ENCODE measurements at places on chromosomes 7 and 10. TPM values are rescaled to one million over a fixed set of nuclear protein-coding genes. Genes with fewer than 3 reads are reported as not detected.

BET1 gene
- 8.3 TPM for total RNA-seq

OR13A1 gene
- not detected for total RNA-seq

EGFR gene
- 56.7 TPM for total RNA-seq

AKR1C4 gene
- total RNA-seq, result not detected

MEPCE gene
- 27.2 TPM for total RNA-seq

- no peak overlapping the region for H3K27ac ChIP-seq
- H3K4me1 ChIP-seq, result peaks cover 8% of the 10 kb centered on the region
- no peak overlapping the region for H3K4me3 ChIP-seq
Observed at GRCh38 chr7:65975814-65976445, 6.1 kb downstream of the GUSB start.

DNA sequence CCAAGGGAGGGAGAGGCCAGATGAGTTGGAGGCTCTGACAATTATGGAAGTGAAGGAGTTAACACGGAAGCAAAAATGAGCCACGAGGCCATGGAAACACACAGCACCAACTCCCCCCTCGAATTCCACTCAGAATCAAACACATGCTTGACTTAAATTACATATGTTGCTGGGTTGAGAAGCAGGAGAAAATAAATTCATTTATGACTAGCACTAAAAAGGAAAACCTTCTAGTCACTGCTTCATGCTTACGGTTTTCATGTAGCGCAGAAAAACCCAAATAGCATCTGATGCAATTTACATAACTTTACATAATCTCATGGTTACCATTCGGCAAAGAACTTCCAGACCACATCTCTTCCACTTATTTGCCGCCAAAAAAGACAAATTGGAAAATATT, 51.5 kb downstream of the SFMBT2 start:
- H3K36me3 ChIP-seq, result no peaks in the 10 kb centered on the region
- H3K4me1 ChIP-seq, result no peaks in the 10 kb centered on the region
- no peak overlapping the region for H3K27ac ChIP-seq
- H3K4me3 ChIP-seq, result no peak overlapping the region

DNA sequence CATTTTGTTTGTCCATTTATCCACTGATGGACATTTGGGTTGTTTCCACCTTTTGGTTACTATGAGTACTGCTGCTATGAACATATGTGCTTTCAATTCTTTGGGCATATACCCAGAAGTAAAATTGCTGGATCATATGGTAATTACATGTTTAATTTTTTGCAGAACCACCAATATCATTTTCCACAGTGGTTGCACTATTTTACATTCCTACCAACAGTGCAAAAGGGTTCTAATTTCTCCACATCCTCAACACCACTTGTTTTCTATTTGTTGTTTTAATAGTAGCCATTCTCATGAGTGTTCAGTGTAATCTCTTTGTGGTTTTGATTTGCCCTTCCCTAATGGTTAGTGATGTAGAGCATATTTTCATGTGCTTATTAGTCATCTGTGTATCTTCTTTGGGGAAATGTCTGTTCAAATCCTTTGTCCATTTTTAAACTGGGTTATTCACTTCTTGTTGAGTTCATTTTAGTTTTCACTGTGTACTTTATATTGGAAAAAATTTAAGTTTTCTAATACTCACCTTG, 101.9 kb downstream of the HIBADH start:
- no peak overlapping the region for H3K4me3 ChIP-seq
- no peak for DNase-seq
- no peaks in the 10 kb centered on the region for H3K4me1 ChIP-seq
- H3K36me3 ChIP-seq, result no peaks in the 10 kb centered on the region
- no peak overlapping the region for H3K27ac ChIP-seq

DNA sequence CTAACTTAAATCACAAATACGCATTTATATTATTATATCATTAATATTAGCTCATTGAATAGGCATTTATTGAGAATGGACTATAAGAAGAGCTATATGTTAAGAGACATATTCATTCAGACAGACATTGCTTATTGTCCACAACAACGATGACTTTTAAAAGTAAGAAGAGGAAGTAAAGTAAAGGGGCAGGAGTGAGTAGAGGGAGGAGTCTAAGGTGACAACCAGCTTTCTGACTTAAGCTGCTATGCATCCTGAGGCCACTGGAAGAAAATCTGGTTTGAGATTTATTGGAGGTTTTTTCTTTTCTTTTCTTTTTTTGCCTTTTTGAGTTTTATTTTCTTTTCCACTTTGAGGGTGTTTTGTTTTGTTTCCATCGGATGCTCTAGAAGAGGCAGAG, 723.5 kb downstream of the GRM8 start:
- no peaks in the 10 kb centered on the region for H3K27me3 ChIP-seq
- H3K4me1 ChIP-seq, result no peaks in the 10 kb centered on the region
- H3K4me3 ChIP-seq, result no peak overlapping the region
- no peak for DNase-seq
- H3K27ac ChIP-seq, result no peak overlapping the region
- no peaks in the 10 kb centered on the region for H3K36me3 ChIP-seq

DNA sequence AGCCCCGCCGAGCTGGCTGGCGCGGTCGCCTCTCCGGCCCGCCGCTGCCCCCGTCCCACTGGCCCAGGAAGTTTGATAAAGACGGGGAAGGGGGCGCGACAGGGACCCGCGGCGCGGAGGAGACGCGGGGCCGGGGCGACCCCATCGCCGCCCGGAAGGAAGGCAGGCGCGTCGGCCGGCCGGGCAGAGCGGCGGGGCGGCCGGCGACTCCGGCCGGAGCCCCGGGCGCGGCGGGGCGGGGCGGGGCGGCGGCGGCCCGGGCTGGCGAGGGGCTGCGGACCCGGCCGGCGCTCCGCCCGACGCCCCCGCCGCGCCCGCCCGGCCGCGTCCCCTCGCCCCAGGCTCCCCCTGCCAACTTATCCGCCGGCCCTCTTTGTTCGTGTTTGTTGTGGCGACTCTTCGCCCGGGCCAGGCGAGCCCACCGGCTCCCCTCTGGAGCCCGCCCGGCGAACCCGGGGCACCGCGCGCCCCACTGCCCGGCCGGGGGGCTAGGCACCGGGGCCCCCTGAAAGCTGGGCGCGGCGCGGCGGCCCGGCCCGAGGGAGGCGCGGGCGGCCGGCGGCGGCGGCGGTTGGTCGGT, 571 bp downstream of the KDM7A start:
- no peaks in the 10 kb centered on the region for H3K27me3 ChIP-seq
- peak overlapping the region; percentile 98 for H3K4me3 ChIP-seq

DNA sequence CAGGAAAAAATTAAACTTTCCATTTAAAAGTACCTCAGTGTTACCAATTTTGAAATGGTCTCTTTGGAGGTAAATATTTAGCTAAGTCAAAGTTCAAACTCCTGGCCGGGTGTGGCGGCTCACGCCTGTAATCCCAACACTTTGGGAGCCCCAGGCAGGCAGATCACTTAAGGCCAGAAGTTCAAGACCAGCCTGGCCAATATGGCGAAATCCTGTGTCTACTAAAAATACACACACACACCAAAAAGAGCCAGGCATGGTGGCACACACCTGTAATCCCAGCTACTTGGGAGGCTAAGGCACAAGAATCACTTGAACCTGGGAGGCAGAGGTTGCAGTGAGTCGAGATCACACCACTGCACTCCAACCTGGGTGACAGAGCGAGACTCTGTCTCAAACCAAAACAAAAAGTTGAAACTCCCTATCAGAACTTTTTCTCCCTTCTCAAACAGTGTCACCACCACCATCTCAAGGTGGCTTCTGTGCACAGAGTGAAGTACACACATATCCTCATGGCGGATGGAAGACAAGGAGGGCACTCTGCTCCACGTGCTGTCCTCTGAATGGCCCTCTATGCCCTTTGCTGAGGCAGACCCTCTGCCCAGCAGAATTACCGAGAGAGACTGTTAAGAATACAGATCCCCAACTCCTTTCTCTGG, 11.7 kb upstream of the PIK3CG start:
- H3K4me3 ChIP-seq, result no peak overlapping the region
- no peaks in the 10 kb centered on the region for H3K27me3 ChIP-seq
- H3K27ac ChIP-seq, result no peak overlapping the region

GRCh38 chr7:155850001-155850436, 37.8 kb upstream of the SHH start:
- H3K4me1 ChIP-seq, result no peaks in the 10 kb centered on the region
- no peak for DNase-seq
- H3K27me3 ChIP-seq, result no peaks in the 10 kb centered on the region
- H3K4me3 ChIP-seq, result no peak overlapping the region
- H3K27ac ChIP-seq, result no peak overlapping the region
- no peaks in the 10 kb centered on the region for H3K36me3 ChIP-seq

DNA sequence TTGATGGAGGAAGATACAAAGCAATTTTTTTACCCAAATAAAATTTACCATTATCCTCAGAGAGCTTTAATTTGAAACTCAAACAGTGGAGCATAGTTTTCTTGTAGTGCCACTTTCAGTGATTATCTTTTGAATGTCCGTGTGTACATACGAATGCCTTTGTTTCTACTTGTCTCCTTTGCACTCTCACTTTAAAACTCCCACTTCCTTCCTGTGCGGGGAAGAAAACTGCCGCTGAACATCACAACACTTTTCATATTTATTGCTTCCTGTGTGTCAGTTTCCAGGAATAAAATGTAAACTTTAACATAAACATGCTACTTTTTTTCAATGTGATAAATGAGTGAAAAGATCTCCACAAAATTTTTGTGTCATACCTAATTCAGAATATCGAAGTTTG, 102.4 kb downstream of the SEMA3A start:
- no peaks in the 10 kb centered on the region for H3K36me3 ChIP-seq
- DNase-seq, result no peak

DNA sequence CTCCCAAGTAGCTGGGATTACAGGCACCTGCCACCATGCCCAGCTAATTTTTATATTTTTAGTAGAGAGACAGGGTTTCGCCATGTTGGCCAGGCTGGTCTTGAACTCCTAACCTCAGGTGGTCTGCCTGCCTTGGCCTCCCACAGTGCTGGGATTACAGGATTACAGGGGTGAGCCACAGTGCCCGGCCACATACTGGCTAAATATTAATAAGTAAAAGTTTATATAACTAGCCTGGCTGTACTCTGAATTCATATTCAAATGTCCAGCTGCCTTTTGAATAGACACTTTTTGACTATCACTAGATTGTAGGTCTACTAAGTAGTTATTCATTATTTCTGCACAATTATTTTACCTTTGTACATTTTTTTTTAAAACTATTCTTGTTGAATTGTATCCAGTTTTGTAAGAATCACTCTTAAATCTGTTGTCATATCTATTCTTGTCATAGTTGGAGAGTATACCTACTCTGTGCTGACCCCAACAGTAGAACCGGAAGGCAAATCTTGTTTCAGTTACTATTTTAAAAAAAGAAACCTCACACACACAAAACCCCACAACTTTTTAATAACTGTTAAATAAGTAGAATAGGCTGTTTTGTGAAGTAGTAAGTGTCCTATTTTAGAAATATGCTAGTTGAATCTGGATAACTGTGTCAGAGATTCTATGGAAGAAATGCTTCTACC, 29.6 kb downstream of the MINPP1 start:
- no peaks in the 10 kb centered on the region for H3K27me3 ChIP-seq
- no peak overlapping the region for H3K27ac ChIP-seq
- no peak overlapping the region for H3K4me3 ChIP-seq

DNA sequence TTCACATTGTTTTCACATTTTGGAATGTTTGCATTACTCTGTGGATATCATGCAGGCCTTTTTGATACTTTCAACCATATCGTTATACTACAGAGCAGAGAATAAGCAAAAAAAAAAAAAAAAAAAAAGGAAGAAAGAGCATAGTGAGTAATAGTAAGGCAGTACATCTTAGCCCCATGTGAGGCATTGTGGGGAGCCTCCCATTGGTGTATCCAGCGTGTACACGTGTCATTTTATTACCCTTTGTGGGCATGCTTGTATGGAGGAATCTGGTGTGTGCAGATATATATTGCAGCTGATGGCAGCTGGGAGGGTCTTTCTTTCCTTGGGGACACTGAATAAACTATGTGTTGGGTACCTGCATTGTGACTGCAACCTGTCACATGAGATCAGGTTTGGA, 19.6 kb downstream of the R3HCC1L start:
- H3K36me3 ChIP-seq, result no peaks in the 10 kb centered on the region
- no peak for DNase-seq
- H3K27ac ChIP-seq, result no peak overlapping the region
- H3K4me3 ChIP-seq, result no peak overlapping the region

DNA sequence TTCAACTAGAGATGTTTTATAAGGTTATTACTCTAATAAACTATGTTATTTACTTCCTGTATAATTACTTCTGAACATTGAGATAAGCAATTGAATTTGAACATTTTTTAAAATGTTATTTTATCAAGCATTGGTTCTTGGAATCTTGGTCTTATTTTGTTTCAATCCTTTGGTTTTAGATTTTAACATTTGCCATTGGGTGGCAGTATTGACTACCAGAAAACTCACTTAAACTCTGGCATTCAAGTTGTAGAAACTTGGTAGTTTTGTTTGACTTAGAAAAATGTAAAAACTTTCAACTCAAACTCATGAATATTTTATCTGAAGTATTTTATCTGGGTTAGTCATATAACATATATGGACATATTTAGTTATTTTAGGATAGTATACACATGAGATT, 48.1 kb downstream of the ATRNL1 start:
- H3K27me3 ChIP-seq, result no peaks in the 10 kb centered on the region
- no peak for DNase-seq
- no peaks in the 10 kb centered on the region for H3K36me3 ChIP-seq
- H3K4me3 ChIP-seq, result no peak overlapping the region
- no peaks in the 10 kb centered on the region for H3K4me1 ChIP-seq
- H3K27ac ChIP-seq, result no peak overlapping the region

DNA sequence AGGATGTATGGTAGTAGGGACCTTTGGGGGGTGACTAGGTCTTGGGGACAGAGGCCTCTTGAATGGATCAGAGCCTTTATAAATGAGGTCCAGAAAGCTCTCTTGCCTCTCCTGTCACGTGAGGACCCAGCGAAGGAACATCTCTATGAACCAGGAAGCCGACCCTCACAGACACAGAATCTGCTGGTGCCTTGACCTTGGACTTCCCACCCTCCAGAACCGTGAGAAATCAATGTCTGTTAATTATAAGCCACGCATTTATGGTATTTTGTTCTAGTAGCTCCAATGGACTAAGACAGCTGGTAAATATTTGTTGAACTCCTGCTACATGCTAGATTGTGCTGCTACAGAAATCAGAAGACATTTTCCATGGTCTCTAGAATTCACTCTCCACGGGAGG, 276.9 kb downstream of the SFMBT2 start:
- H3K36me3 ChIP-seq, result no peaks in the 10 kb centered on the region
- no peak for DNase-seq
- no peak overlapping the region for H3K27ac ChIP-seq

DNA sequence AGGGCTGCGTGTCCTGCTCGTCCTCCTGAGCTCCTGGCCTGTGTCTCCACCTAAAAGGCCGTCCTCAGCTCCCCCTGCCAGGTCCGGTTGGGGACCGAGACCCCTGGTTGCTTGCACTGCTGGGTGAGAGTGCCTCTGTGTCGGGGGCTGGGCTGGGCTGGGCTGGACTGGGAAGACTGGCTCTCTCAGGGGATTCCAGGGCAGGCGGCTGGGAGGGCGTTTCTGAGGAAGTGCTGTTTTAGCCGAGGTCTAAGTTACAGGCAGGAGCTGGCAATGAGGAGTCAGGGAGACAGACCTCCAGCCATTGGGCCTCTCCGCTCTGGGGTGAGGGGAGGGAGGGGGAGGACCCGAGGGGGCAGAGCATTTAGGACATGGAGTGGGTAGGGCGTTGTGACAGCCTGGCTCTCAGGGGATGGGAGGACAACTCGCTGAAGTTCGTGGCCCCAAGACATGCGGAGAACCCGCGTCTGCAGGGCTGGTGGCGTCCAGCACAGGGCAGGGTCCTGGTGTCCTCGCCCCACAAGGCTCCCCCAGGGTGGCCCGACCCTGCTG, 20.9 kb downstream of the FOXK1 start:
- peak overlapping the region; percentile 31 for H3K27ac ChIP-seq
- H3K4me1 ChIP-seq, result peaks cover 88% of the 10 kb centered on the region
- DNase-seq, result no peak
- no peaks in the 10 kb centered on the region for H3K36me3 ChIP-seq
- H3K4me3 ChIP-seq, result peak overlapping the region; percentile 20

Measured in thoracic aorta (tissue), 2 donors.